ENCODE measurements at places on chromosomes 1 and 21.

DNA sequence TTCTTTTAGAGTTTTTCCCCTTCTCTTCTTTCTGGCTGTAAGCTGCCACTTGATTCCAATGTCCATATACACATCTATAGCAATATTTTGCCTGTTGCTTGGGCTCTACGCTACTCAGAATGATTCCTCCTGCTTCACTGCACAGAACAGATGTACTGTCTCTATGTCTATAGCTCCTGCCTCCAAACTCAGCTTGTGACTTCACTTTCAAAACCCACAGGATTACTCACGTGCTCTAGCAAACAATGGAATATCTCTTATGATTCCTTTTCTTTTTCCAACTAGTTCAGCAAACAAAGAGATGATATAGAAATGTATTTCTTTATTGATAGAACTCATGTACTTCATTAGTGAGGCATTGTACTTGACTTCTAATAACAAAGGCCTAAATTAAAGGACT lies 80.5 kb upstream of the SOX13 start:
- DNase-seq = no peak

DNA sequence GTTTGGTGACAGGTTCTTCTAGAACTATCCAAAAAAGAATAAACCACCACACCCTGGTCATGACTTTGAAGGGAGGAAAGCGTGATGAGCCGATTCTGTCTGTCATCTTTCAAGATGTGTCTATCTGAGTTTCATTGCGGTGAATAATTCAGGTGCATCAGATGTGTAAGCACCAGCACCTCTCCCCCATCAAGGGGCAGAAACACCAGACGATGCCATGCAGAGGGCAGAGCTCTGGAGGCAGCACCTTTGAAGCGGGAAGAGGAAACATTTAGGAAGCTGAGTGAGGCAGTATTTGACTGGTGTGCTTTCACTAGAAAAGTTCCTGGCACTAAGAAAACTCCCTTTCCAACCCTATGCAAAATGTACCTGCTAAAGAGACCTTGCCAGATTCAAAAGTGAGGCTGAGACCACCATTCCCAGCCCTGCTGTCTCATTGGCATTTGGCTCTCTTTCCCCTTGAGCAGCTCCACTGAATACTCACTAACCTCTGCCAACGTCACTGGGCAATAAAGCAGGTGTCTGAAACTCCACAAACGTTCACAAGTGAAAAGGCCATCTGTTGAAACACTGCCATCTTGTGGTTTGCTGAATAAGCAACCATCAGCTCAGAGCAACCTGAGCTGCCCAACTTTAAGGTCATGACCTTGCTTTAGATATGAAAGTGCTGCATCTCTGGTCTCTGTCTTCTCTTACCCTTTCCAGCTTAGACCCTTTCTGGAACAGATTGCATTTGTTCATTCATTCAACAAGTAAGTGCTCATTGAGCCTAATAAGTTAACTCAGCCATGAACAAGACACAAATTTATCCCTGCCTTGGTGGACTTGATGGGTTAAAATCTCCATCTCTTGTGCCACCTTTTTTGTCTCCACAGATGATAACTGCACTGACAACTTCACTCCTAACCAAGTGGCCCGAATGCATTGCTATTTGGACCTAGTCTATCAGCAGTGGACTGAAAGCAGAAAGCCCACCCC lies 228.6 kb downstream of the PAPPA2 start:
- DNase-seq = no peak

DNA sequence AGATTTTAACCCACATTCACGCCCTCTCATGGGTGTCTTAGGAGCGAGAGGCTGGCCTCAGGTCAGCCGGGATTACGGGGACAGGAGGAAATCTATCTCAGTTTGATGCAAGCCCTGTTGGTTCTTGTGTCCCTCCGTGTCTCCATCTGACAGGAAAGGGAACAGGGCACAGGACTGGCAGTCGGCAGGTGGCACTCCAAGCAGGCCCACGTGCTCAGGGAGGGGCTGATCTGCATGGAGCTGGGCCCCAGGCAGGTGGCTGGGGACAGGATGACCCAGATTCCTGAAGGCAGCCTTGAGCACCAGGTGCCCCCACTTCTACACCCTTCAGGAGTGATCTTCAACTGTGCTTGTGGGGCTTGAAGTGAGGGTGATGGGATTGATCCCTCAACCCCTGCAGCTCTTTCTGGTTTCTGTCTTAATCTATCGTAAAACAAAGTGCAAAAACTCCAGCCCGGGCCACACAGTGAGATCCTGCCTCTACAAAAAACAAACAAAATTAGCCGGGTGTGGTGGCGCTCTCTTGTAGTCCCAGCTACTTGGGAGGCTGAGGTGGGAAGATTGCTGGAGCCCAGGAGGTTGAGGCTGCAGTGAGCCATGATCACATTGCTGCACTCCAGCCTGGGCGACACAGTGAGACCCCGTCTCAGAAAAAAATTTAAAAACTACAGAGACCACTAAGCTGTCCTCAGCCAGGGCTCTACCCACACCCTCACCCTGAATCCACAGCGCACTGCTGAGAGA lies 8.3 kb downstream of the PLEKHG5 start:
- DNase-seq = no peak

- no peak for DNase-seq
Observed at GRCh38 chr21:33039536-33039935, 13.8 kb downstream of the OLIG2 start.

Data from right forelimb (tissue), 1 donor.